Mesenchymal stem cell (in vitro differentiated cells and primary cell): ENCODE measurements at places on chromosomes 13 and 19.

DNA sequence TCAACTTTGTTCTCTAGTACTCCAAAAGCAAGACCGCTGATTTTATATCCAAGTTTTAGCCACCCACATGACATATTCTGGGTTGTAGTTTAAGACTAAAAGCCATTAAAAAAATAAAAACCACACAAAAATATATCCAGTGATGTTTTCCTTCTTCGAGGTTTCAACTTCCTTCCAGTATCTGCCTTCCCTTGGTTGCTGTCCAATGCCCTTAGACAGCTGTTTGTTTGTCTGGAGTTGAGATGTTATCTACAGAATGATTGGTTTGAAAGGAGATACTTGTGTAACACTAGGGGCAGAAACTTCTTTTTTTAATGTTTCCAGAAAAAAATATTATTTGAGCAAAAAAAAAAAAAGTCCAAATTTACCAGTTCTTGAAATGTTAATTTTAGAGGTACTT, 591.5 kb upstream of the PCDH9 start:
- H3K4me3 ChIP-seq, result no peak overlapping the region
- H3K27me3 ChIP-seq, result no peaks in the 10 kb centered on the region
- DNase-seq, result peak; percentile 29
- H3K4me1 ChIP-seq, result no peaks in the 10 kb centered on the region

DNA sequence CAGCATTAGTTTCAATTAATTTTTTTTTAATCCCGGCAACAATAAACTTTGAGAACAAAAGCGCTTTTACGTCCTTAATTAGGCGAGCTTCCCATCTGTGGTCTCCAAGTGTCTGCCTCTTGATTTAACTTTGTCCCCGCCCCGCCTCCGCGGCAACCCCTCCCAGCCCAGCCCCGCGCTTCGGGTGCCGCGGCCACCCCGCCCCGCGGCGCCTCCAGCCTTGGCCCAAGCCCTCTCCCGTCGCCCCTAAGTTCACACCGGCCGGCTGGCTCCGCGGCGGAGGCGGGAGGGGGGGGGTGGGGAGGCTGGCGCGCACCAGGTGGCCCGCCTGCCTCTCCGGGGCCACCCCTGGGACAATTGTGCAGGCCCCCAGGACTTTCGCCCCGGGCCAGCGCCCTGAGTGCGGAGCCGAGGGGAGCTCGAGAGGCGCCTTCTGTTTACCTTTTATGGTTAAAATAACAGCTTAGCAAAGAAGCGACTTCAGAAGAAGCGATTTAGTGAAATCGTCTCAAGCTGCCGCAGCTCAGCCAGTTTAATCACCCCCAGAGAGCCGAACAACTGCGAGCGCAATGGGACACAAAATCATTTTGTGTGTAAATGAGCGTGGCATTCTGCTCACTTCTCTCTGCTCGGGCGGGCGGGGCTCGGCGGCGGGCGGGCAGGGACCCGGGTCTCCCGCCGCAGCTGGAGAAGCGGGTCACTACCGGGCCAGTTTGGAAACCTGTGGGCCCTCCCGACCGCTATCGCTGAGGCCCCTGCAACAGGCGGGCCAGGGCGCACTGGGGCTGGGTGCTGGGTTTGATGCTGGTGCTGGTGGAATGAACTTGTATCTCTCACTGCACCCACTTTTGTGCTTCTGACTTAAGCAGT, 1.4 kb downstream of the KCTD15 start:
- H3K4me1 ChIP-seq, result peaks cover 20% of the 10 kb centered on the region
- no peaks in the 10 kb centered on the region for H3K36me3 ChIP-seq
- H3K27ac ChIP-seq, result peak overlapping the region; percentile 80
- H3K27me3 ChIP-seq, result no peaks in the 10 kb centered on the region
- peak; percentile 65 for DNase-seq

- peaks cover 57% of the 10 kb centered on the region for H3K36me3 ChIP-seq
- DNase-seq, result no peak
- no peak overlapping the region for H3K27ac ChIP-seq
- H3K4me1 ChIP-seq, result peaks cover 22% of the 10 kb centered on the region
- H3K27me3 ChIP-seq, result peaks cover 4% of the 10 kb centered on the region
Observed at GRCh38 chr19:10692673-10693264, 8.5 kb upstream of the QTRT1 start.

- H3K4me3 ChIP-seq, result no peak overlapping the region
- no peaks in the 10 kb centered on the region for H3K27me3 ChIP-seq
- peaks cover 98% of the 10 kb centered on the region for H3K36me3 ChIP-seq
- no peak overlapping the region for H3K27ac ChIP-seq
- DNase-seq, result no peak
Observed at GRCh38 chr19:38841180-38841766, 8.5 kb downstream of the HNRNPL start.

- H3K36me3 ChIP-seq, result no peaks in the 10 kb centered on the region
- peaks cover 9% of the 10 kb centered on the region for H3K4me1 ChIP-seq
Observed at GRCh38 chr13:20336761-20337160, 104.6 kb upstream of the GJB6 start.

DNA sequence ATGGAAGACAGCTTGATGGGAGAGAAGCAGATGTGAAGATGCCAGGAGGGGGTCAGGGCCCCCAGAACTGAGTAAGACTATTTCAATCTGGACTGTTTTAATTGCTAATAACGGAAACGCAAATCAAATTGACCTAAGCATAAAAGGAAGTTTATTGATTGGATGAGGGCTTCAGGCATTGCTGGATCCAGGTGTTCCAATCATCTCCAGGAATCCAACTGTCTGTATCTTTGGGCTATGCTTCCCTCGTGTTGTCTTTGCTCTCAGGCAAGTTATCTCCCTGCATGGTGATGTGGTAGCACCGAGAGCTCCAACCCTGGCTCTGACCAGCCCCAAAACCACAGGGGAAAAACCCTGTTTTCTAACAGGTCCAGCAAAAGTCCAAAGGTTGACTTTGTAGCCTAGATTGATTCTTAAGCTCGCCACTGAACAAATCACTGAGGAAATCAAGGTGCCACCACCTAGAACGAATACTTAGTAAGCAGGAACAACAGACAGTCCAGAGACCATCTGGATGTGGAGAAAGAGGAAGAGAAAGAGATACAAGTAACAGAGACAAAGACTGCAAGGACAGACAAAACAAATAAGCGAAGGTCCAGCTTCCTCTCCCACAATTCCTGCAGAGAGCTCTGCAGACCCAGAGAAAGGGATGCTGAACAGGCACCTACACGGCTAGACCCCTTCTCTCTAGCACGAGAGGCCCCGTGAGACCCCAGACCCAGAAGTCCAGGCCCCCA, 1.2 kb upstream of the C19orf81 start:
- H3K27me3 ChIP-seq, result peaks cover 41% of the 10 kb centered on the region
- H3K27ac ChIP-seq, result no peak overlapping the region
- no peak overlapping the region for H3K4me3 ChIP-seq
- H3K36me3 ChIP-seq, result no peaks in the 10 kb centered on the region
- no peak for DNase-seq

- no peaks in the 10 kb centered on the region for H3K27me3 ChIP-seq
- no peaks in the 10 kb centered on the region for H3K36me3 ChIP-seq
- no peak overlapping the region for H3K4me3 ChIP-seq
- no peaks in the 10 kb centered on the region for H3K4me1 ChIP-seq
Observed at GRCh38 chr13:40522282-40522681, 144.2 kb downstream of the FOXO1 start.

GRCh38 chr19:11496391-11497163, 9.1 kb downstream of the ZNF653 start:
- no peak overlapping the region for H3K4me3 ChIP-seq
- no peak overlapping the region for H3K27ac ChIP-seq
- H3K36me3 ChIP-seq, result peaks cover 11% of the 10 kb centered on the region
- H3K27me3 ChIP-seq, result no peaks in the 10 kb centered on the region

DNA sequence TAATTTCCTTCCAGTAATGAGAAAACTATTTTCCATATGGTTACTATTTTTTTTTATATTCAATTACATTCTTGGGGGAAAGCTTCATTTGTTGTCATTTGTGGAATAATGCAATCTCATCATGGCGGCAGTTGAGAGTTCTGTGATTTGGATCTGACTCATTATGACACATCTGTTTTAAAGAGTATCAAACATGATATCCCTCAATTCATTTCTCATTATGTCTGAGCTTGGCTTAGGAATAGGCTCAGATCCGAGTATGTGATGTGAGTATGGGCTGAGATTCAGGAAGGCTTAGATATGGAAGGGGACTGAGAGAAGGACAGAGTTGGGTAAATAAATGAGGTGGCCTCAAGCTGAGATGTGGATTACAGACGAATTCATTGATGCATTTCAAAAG, 64.4 kb downstream of the POSTN start:
- no peak overlapping the region for H3K27ac ChIP-seq
- no peaks in the 10 kb centered on the region for H3K4me1 ChIP-seq
- H3K36me3 ChIP-seq, result no peaks in the 10 kb centered on the region
- H3K4me3 ChIP-seq, result no peak overlapping the region

GRCh38 chr13:78779608-78780007, 120.7 kb upstream of the OBI1 start:
- H3K27me3 ChIP-seq, result peaks cover 6% of the 10 kb centered on the region
- H3K4me1 ChIP-seq, result no peaks in the 10 kb centered on the region
- no peak overlapping the region for H3K27ac ChIP-seq
- H3K4me3 ChIP-seq, result no peak overlapping the region
- no peak for DNase-seq
- H3K36me3 ChIP-seq, result no peaks in the 10 kb centered on the region

DNA sequence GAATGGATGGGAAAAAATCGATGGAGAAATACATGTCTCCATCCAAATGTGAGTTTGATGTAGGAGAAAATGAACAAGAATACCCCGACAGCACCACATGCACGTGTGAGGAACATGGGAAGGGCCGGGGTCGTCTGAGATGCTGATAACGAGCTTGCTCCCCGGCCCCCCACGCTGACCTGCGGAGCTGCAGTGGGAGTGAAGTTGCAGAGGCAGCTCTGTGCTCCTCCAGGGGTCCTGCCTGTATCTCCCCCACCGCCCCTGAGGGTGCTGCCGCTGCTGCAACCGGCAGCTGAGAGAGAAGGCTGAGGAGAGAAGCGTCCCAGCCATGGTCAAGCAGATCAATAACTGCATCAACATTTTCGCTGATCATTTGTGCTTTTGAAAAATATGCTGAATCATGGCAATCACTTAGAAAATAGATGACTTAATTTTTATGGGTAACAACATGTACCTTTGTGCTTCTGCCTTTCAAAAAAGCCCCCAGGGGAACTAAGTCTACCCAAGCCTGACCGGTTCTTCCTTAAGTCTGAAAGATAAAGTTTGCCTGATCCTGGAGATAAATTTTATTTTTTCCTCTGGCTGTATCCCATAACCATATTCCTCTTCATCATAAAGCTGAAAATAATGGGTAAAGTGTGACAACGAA, 18.2 kb upstream of the NAXD start:
- H3K27me3 ChIP-seq, result no peaks in the 10 kb centered on the region
- no peaks in the 10 kb centered on the region for H3K36me3 ChIP-seq
- no peak overlapping the region for H3K27ac ChIP-seq
- DNase-seq, result no peak

- H3K27ac ChIP-seq, result no peak overlapping the region
- H3K36me3 ChIP-seq, result no peaks in the 10 kb centered on the region
- no peak for DNase-seq
- H3K4me3 ChIP-seq, result no peak overlapping the region
Observed at GRCh38 chr13:28432816-28433560, 61.9 kb downstream of the FLT1 start.

GRCh38 chr19:9362905-9363304, at the start of gene ZNF177:
Gene ZNF177, plus strand, starts transcription at chr19:9363013. Its CDS starts 15,299 bp downstream, at chr19:9378312.
- H3K4me3 ChIP-seq, result no peak within 1 kb of the TSS
- H3K27me3 ChIP-seq, result no peaks in the 10 kb centered on the region
- H3K4me1 ChIP-seq, result no peaks in the 10 kb centered on the region
- peaks cover 15% of the 10 kb centered on the region for H3K36me3 ChIP-seq

GRCh38 chr19:33468361-33469170, 53.0 kb downstream of the PEPD start:
- H3K36me3 ChIP-seq, result peaks cover 18% of the 10 kb centered on the region
- DNase-seq, result peak; percentile 12
- H3K4me1 ChIP-seq, result peaks cover 19% of the 10 kb centered on the region
- H3K27me3 ChIP-seq, result no peaks in the 10 kb centered on the region

DNA sequence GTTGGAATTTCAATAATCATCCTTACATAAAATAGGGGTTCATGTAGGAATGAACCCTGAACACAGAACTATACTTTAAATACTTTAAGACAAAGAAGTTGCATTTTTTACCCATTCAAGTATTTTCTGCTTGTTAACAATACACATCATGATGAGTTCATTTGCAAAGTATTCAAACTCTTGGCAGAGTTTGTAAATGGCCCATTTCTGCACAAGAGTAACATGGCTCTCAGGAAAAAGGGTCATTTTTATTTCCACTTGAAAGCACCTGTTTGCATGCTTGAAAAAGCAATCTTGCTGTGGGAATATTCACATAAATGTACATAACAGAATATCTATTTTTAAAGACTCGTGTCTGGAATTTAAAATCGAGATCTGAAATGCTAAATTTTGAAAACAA, 18.1 kb downstream of the ESD start:
- DNase-seq, result no peak
- no peaks in the 10 kb centered on the region for H3K4me1 ChIP-seq
- no peak overlapping the region for H3K4me3 ChIP-seq
- no peaks in the 10 kb centered on the region for H3K27me3 ChIP-seq

GRCh38 chr13:110677731-110678545, 28.0 kb downstream of the CARS2 start:
- H3K27me3 ChIP-seq, result no peaks in the 10 kb centered on the region
- H3K27ac ChIP-seq, result peak overlapping the region; percentile 1
- H3K36me3 ChIP-seq, result peaks cover 46% of the 10 kb centered on the region
- no peak overlapping the region for H3K4me3 ChIP-seq
- no peak for DNase-seq

- no peaks in the 10 kb centered on the region for H3K36me3 ChIP-seq
- H3K27ac ChIP-seq, result no peak overlapping the region
- DNase-seq, result peak; percentile 47
- no peak overlapping the region for H3K4me3 ChIP-seq
- peaks cover 48% of the 10 kb centered on the region for H3K27me3 ChIP-seq
Observed at GRCh38 chr13:27338816-27339215, 68.2 kb downstream of the RASL11A start.

GRCh38 chr19:35986111-35986510, 8.9 kb upstream of the SDHAF1 start:
- peaks cover 50% of the 10 kb centered on the region for H3K27me3 ChIP-seq
- H3K4me3 ChIP-seq, result no peak overlapping the region
- no peak for DNase-seq
- peaks cover 8% of the 10 kb centered on the region for H3K4me1 ChIP-seq
- H3K27ac ChIP-seq, result no peak overlapping the region

GRCh38 chr13:30906411-30907051, 460 bp downstream of the MEDAG start:
- peaks cover 21% of the 10 kb centered on the region for H3K4me1 ChIP-seq
- no peak overlapping the region for H3K27ac ChIP-seq
- no peak for DNase-seq
- H3K36me3 ChIP-seq, result peaks cover 21% of the 10 kb centered on the region

GRCh38 chr19:46373491-46374359, 26.8 kb downstream of the PPP5C start:
- H3K4me1 ChIP-seq, result peaks cover 33% of the 10 kb centered on the region
- DNase-seq, result peak; percentile 76
- H3K4me3 ChIP-seq, result no peak overlapping the region
- H3K27me3 ChIP-seq, result no peaks in the 10 kb centered on the region
- peaks cover 31% of the 10 kb centered on the region for H3K36me3 ChIP-seq

GRCh38 chr19:10290876-10291553, 1.3 kb downstream of the ICAM5 start:
- peak overlapping the region; percentile 44 for H3K4me3 ChIP-seq
- H3K27ac ChIP-seq, result no peak overlapping the region
- peaks cover 3% of the 10 kb centered on the region for H3K36me3 ChIP-seq
- DNase-seq, result peak; percentile 68
- peaks cover 64% of the 10 kb centered on the region for H3K4me1 ChIP-seq
